Activated CD4-positive, alpha-beta T cell treated with anti-CD3 and anti-CD28 coated beads for 36 hours (primary cell): ENCODE measurements at places on chromosomes 12 and 14. TPM values are rescaled to one million over a fixed set of nuclear protein-coding genes. Genes with fewer than 3 reads are reported as not detected.

DNA sequence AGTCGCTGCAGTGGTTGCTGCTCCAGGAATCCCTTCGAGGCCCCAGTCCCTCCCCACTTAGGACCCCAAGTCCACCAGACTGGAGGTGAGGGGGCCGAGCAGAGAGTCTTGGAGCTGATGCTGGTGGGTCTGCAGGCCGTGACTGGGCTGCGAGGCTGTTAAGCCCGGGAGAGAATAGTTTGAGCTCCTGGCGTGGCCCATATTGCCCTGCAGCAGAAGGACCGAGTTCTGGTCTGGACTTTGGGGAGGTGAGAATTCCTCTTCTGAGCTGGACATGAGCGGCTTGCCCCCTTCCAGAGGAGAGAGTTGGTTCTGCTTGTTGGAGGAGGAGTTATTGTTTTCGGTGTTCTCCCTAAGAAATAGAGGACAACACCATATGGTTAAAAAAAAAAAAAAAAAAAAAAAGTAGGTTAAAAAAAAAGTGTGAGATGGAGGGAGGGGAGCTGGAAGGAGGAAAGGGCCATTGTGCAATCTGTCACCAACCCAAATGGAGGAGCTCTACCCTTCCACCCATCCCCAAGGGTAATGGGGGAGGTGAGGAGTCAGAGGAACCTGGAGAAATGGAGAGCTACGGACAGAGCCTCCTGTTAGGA is 3.0 kb downstream of the SIX1 start:
- no peak for DNase-seq

PDE3A gene
- total RNA-seq = not detected

DNA sequence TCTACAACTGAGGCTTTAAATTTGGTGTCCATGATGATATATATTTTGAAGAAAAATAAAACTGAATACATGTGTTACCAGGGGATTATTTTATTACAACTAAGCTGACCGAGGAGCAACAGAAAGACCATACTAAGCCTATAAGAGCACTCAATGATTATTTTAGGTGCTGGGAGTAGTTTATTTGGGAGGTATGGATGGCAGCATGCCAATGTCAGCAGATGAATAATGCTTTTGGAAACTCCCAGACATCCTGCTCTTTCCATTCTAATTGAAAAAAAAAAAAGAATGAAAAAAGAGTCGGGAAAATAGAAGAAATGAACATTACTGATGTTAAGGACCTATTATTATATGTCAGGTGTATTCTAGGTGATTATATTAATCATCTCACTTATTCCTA is 441.2 kb downstream of the BTG1 start:
- no peak for DNase-seq

DNA sequence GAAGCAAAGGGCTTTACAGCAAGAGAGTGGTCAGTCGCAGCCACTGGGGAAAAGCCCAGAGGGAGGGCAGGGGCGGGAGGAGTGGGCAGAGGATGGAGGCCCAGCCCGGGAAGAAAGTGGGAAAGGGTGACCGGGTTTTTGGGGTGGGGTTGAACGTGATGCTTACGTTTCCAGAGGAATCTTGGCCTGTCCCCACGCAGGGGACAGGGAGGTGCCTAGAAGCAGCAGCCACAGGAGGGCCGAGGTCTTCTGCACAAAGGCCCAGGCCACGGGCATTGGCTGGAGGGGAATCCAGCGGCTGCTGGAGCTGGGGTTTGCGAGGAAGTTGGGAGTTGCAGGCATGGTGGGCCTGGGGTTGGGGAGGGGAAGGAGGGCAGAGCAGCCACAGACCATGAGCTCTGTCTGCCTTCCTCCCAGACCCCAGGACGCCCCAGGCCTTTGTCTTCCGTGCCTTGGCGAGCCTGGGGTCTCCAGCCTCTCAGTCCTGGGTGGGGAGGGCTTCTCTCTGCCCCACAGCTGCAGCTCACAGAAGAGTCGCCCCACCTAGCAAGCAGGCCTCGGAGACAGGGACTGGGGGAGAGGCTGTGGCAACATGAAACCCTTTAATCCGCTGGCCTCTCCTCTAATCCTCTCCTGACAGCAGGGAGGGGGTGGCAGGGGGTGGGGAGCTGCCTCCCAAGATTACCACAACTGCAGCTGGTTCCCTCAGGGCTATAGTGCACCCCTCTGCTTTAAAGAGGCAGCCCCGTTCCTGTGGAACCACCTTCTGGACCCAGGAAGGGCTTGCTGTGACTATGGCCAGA is at the start of gene CACNA2D4:
TSS of gene CACNA2D4 (minus strand) at position 572 of the 803 bp plus-strand sequence. CDS start at position 393, 179 bp downstream.
- DNase-seq = no peak

MIPOL1 gene
- total RNA-seq = 0.09 TPM

PLEK2 gene
- 5.1 TPM for total RNA-seq

DNA sequence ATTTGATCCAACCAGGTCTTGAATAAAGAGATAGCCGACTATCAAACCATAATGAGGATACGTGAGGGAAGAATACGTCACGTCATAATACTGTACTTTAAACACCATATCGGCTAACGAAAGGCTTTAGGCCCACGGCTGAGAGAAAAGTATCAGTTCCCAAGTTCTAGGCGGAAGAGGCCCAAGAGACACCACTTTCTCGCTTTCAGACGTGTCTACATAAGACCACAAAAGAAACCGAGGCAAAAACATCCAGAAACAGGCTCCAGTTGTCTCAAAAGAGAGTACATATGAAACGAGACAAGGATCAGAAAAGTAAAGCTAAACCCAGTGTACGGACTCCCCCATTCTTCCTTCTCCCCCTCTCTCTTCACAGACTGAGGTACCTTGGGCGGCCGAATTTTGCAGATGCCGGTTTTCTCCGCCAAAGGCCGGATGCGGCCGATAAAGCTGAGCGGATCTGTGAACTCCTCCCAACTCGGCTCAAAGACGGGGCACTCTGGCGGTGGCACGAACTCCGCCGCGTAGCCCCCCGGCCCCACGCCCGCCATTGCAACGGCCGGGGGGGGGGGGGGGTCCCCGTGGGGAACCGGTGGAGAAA is 479 bp downstream of the KDM5A start:
- peak; percentile 70 for DNase-seq

ZNF641 gene
- total RNA-seq = 5.6 TPM

MLXIP gene
- total RNA-seq = 26.4 TPM

DNA sequence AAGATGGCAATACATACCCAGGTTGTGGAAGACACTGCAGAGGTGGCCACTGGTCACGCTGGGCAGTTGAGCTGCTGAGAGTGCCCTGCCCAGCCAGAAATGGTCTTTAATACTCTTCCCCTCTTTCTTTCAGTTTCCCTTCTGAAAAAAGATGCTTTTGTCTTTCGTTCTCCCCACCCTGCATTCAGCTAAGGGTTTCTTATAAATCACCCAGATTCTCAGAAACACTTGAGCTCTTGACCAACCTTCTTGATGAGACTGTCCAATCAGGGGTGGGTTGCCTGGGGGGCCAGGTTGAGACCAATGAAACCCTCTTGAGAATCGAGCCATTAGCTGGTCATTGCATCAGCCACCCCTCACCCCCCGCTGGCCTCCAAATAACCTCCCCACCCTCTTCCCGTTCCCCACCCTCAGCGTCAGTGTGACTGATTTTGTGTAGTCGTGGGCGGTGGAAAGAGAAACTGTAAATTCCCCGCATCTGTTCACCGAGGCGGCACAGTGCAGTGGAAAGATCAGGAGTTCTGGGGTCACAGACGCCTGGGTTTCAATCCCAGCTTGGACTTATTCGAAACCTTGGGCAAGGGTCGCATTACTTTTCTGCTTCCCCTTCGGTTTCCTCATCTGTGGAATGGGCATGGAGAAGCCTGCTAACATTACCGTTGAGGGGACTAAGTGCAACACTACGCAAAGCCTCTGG is 52.3 kb downstream of the SLC25A47 start:
- DNase-seq = peak; percentile 96

TMPRSS12 gene
- not detected for total RNA-seq

GRCh38 chr14:92652413-92653151 is 95.8 kb downstream of the LGMN start:
- DNase-seq = peak; percentile 54

DNA sequence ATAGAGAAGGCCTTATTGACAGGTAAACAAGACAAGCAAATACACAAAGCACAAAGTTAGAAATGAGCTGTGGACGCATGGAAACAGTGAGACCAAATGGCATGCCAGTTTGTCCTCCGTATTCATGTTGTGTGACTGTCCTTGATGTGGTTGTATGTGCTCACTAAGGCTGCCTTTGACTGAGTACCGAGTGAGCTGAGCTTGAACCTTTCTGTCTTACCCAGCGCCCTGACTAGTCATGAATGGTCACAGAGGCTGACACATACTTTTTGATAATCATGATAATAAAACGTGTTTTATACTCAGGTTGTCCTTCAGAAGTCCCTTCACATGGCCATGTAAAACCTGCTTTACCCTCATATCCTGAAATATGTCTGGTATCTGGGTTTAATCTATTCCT is 553 bp upstream of the CATSPERB start:
- DNase-seq = peak; percentile 30

NUAK1 gene
- not detected for total RNA-seq

DNA sequence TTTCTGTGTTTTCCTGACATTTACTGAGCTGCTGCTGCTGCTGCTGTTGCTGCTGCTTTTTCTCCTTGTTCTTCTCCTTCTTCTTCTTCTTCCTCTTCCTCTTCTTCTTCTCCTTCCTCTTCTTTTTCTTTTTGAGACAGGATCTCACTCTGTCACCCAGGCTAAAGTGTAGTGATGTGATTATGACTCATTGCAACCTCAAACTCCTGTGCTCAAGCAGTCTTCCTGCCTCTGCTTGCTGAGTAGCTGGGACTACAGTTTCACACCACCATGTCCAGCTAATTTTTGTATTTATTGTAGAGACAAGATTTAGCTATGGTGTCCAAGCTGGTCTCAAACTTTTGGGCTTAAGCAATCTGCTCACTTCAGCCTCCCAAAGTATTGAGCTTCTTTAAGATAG is 95.8 kb downstream of the TMTC3 start:
- DNase-seq = peak; percentile 23

GRCh38 chr12:11758510-11759493 is 109.3 kb downstream of the ETV6 start:
- DNase-seq = peak; percentile 58

DACT1 gene
- 8.9 TPM for total RNA-seq

DNA sequence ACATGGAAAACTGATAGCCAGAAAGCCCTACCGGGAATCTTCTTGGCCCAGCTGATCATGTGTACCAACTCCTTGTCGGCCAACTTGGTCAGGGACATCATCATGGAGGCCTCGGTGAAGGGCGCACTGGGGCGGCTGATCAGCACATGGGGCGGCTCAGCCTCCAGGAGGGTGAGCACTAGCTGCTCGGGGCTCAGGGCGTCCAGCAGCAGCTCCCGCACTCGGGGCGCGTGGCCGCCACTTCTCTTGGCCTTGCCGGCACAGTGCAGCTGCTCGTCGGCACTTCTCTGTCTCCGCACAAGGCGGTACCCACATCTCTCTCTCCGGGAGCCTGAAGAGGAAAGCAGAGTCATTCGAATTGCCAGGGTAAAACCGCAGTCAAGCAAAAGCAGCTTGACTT is 33.8 kb downstream of the ESR2 start:
- DNase-seq = no peak

DNA sequence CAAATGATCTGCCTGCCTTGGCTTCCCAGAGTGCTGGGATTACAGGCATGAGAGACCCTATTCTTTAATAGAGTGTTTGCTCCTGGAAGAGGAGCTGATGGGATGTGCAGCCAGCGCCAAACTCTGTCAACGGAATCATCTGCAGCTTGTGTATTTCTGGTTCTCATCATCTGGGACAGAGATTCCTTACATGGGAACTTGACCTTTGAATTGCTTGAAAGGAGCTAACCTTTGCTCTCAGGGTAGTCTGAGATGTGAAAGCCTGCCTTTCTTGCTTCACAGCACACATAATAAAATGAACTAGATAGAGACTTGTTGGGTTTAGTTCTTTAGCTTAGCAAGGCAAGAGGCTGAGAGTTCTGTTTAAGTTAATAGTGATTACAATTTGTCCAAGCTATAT is 120.0 kb downstream of the OTOGL start:
- no peak for DNase-seq

- no peak for DNase-seq
Observed at GRCh38 chr12:114685320-114685781, 1.4 kb upstream of the TBX3 start.

IL23A gene
- total RNA-seq = 21.6 TPM

DNA sequence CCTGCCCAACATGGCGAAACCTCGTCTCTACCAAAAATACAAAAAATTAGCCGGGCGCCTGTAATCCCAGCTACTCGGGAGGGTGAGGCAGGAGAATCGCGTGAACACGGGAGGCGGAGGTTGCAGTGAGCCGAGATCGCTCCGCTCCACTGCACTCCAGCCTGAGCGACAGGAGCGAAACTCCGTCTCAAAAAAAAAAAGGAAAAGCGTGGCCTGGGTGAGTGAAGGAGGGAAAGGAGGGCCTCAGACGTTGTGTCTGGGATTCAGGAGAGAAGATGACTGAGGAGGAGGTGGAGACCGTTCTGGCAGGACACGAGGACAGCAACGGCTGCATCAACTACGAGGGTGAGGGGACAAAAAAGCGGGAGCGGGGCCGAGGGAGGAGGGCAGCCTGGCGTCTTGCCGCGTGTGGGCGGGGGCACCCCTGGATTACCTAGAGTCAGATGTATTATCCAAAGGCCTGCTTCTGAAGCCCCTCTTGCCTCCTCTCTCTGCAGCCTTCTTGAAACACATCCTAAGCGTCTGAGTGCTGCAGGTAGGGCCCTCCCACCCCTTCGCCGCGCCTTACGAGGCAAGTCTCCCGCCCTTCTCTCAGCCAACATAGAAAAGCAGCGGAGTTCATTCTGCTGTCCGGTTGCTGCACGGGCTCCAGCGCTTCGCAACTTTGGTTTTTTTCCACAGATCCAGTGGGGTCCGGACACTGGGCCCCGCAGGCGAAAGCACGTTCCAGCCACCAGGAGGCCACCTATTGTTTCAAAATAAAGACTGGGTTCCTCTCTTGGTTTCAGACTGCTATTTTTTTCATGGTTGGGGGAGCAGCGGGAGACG is 744 bp upstream of the MYL6 start:
- peak; percentile 76 for DNase-seq

HCAR1 gene
- total RNA-seq = 0.39 TPM

KLRC2 gene
- total RNA-seq = not detected

GALNT4 gene
- total RNA-seq = 4.6 TPM

DNA sequence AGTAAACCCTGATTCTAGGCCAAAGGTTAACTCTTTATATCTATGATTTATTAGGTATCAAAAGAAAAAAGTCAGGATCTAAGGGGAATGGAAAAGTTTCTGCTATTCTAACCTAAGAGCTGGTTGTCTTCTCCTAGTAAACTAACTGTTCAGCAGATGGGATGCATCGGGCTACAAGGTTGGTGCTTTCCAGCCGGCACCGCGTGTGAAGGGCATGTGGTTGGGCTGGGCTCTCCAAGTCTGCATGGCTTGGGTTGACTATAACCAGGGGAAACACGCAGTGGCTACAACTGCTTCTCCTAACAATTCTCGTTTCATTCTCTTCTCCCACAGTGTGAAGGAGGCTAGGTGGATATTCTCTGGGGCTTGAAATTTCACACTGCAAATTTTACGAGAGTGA is 354.5 kb downstream of the APAF1 start:
- DNase-seq = no peak

- no peak for DNase-seq
Observed at GRCh38 chr12:5260086-5260485, 171.8 kb upstream of the NTF3 start.

DNA sequence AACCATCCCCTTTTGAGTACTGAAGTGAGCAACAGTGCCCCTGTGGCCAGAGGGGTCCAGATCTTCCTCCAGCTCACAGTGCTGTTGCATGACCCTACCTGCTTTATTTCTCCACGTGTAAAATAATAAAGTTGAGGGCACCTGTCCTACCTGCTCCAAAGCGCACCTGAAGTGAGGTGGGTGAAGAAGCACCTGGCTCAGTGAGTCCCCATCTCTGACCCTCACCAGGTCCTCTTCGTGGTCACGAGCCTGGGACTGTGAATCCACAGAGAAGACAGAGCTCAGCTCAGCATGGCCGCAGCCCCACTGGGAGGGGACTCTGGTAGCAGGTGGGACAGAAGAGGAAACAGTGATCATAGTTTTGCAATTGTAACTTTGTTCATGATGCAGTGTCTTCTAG is 976.7 kb upstream of the TMEM132C start:
- DNase-seq = no peak

KICS2 gene
- 16.6 TPM for total RNA-seq
